ENCODE measurements at places on chromosomes 1 and 21.

DNA sequence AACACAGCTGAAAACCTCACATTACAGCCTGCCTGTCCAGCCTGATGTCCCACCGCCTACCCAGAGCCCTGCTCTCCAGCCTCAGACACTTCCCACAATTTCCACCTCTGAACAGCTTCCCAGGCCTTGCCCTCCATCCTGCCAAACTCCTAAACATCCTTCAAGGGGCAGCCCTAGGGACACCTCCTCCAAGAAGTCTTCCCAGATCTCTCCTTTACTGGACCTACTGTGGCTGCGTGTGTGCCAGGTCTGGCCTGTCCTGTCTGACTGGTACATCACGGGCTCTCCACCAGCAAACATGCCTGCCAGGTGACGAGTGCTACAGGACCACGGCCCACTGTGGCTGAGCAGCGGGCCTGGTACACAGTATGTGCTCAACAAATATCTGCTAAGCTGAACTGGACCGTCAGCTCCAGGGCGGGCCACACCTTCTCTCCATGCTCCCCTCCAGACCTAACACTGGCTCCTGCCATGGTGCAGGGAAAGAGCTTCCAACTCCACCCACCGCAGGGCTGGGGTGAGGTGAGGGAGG lies 28.8 kb downstream of the CHD5 start:
- DNase-seq = no peak

DNA sequence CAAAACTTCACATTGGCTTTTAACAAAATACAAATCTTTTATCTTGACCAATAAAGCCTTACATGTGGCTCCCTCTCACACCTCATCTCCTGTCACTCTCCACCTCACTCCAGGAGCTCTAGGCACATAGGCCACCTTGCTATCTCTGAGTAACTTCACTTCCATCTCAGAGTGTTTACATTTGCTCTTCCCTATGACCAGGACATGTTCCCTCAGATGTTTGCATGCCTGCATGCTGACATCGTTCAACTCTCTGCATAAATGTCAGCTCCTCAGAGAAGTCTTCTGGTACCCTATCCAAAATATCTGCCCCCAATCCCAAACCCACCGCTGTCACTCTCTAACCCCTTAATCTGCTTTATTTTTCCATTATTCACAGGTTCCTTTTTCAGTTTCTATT lies 110.9 kb downstream of the TOMM20 start:
- no peak for DNase-seq

DNA sequence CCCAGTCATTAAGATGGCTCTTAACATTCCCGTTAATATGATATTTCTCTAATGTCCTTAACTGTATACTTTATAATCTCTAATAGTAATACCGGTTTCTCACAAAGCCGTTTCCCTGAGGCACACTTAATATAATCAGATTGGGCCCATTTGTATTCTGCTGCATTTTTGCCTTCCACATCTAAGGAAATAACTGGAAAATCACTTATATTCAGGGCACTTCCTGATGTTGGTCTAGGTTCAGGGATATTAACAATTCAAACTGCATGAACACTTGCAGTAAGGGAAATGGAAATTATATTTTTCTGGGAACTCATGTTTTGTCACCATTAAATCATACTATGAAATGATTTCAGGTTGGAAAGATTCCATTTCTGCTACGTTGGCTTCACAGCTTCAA lies 119.8 kb downstream of the TPR start:
- DNase-seq = no peak

GRCh38 chr1:11281518-11282331 lies 8.7 kb downstream of the UBIAD1 start:
- DNase-seq = no peak

DNA sequence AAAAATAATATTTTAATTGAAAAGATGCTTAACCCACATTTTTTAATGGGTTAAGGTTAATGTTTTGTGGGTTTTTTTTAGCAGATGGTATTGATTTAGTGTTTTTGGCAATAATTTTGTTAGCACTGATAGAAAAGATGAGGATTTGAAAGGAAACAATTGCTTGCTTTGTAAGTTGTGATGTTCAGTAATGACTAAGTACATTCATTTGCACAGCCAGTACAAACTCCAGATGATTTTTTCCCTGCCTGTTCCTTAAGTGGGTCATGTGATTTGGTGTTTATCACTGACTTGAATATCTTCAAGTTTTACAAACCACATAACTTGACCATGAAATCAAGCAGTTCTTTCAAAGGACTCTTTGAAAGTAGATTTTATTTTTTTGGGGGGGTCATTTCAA lies 15.0 kb downstream of the DISP1 start:
- DNase-seq = no peak

GRCh38 chr1:87300628-87301027 lies 28.1 kb upstream of the LMO4 start:
- DNase-seq = no peak

- DNase-seq = peak; percentile 26
Measured at GRCh38 chr1:118999348-119000071, 11.4 kb upstream of the TBX15 start.

GRCh38 chr1:53683986-53684740 lies 54.8 kb downstream of the GLIS1 start:
- no peak for DNase-seq

- no peak for DNase-seq
Measured at GRCh38 chr21:43879348-43880110, 14.5 kb downstream of the AGPAT3 start.

- no peak for DNase-seq
Measured at GRCh38 chr1:71324671-71325267, 243.9 kb upstream of the ZRANB2 start.

DNA sequence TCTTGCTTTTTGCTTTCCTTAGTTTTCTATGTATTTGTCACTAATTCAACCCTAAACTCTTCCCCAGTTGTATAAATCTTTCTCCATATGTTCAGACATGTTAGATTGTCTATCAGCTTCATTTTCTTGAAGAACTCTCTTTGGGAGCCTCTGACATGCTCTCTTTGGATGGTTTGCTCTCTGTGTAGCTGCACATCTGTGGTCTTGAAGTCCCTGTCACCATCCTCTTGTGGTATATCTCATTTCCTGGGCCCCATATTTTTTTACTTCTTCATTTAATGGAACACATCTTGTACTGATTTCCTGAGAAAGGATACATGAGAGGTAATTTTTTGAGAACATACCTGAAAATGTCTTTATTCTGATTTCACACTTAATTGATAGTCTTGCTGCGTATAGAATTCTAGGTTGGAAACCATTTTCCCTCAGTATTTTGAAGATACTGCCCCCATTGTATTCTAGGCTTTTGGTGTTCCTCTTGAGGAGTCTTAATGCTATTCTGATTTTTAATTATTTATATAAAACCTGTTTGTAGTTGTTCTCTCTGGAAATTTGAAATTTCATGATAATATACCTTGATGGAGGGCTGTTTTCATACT lies 72.6 kb downstream of the ST3GAL3 start:
- peak; percentile 79 for DNase-seq

GRCh38 chr1:59750328-59751003 lies 64.3 kb upstream of the HOOK1 start:
- DNase-seq = no peak

GRCh38 chr1:20785907-20786252 lies 1.2 kb downstream of the HP1BP3 start:
- no peak for DNase-seq

GRCh38 chr1:201530741-201531531 lies 8.0 kb upstream of the NAV1 start:
- DNase-seq = peak; percentile 73

GRCh38 chr1:53485478-53486394 lies 26.5 kb downstream of the DMRTB1 start:
- peak; percentile 80 for DNase-seq

DNA sequence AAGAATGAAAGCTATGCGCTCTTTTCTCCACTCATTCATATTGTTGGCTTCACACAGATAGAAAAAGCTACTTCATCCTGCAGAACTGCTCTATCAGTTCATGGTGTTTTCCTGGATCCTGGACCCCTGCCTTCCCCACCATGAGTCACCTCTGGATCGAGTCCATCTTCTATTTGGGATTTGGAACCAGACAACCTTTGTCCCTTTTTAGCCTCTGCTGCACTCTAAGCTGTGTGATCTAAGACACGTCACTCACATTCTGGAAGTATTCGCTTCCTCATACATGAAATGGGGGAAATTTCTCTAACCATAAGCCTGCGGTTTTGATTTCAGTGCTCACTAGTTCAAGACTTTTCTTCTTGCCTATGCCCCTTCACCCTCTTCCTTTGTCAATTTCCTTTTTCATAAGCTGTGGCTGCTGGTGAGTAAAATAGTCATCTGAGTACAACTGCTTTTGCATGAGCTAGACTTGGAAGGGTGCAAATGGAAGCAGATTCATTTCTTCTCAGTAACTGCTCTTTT lies 14.1 kb upstream of the DEGS1 start:
- peak; percentile 84 for DNase-seq

GRCh38 chr1:193919827-193920226 lies 733.4 kb upstream of the B3GALT2 start:
- DNase-seq = no peak

DNA sequence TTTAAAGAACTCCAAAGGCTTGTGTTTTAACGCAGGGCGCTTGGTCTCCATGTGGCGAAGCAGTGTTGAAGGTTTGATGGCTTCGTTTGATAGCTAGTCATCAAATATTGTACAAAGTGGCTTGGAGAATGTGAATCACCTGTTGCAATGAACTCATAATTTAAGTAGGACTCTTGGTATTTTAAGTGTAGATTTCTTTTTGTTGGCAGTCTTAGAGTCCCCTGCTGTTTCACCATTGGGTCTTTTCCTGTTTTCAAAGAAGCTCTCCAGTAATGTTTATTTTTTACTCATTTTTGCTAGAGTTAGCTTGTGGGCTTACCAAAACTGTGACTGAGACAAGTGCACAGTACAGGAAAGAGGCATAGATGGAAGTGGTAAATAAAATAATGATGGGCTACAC lies 26.2 kb downstream of the RASAL2 start:
- no peak for DNase-seq

DNA sequence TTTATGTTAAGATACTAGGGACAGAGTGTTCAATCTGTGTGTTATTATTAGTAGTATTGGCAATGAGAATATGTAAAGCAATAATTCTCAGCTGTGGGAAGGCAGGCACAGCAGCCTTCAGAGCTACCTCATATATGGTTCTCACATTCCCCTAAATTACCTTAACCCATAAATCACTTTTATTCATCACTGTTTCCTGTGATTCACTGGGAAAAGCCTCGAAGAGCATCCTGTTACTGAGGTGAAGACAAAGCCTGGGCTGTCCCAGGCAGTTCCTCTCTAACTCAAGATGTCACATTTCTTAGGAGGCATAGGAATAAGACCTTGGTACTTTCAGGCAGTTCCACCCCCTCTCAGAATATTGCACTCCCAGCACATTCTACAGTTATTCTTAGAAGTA lies 965.7 kb downstream of the NCAM2 start:
- no peak for DNase-seq

DNA sequence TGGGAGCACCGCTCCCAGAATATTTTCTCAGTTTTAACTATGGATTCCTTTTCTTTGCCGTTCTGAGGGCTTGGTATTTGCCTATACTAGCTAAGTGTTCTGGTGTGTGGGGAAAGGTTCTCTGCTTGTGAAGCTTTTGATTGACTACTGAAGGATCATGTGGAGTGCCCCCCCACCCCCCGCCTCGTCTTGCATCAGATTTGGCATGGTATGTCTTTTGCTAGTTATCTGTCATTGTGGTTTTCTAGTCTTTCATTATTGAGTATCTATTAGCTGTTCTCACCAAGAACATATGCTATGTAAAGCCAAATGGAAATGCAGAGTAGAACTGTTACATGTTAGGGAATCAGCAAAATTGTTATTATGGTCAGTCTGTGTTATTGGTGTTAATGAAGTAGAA lies 58.3 kb downstream of the MACF1 start:
- no peak for DNase-seq

DNA sequence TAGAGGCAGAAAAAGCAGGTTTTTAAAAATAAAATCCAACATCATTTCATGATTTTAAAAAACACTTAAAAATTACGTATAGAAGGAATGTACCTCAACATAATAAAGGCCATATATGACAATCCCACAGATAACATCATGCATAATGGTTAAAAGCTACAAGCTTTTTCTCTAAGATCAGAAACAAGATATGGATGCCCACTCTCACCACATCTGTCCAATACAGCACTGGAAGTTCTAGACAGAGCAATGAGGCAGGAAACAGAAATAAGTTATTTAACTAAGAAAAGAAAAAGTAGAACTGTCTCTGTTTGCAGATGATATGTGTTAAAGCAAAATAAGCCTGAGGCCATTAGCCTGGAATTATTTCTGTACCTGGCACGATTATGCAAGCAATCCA lies 96.3 kb downstream of the UCHL5 start:
- DNase-seq = no peak

Data from NB4 (cell line).